D341Med (cell line): ENCODE measurements at places on chromosomes 16 and 17.
A peak's percentile ranks its signal among the peaks of the same experiment; 100 is the strongest.

DNA sequence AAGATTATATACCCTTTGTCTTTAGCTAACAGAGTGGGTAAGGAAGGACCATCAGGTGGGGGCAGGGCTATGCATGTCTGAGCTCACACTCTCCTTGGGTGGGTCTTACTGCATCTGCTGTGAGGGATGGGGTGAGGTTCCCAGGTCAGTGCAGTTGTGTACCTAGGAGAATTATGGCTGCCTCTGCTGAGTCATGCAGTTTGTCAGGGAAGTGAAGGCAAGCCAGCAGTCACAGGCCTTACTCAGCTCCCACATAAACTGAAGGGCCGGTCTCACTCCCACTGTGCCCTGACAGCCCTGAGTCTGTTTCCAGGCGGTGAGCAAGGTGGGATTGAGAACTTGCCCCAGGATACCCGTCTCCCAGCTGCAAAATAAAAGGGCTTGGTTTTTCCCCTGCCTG is 328.6 kb downstream of the MAP2K6 start:
- DNase-seq, result no peak

DNA sequence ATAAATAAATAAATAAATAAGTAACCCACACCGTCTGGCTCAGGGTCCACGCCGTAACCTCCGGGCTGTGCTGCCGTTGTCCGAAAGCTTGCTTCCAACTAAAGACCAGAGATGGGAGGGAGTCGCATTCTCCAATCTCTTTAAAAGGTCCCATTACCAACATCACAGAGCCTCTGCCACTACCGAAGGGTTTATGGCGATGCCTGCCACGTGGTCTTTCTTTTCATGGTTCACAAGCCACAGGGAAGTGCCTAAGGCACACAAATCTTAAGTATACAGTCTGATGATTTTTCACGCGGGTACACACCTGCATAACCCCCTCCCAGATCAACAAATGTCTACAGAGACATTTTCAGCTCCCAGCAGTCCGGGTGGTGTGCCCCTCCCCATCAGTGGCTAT is 1.4 kb downstream of the COTL1 start:
- no peak for DNase-seq

DNA sequence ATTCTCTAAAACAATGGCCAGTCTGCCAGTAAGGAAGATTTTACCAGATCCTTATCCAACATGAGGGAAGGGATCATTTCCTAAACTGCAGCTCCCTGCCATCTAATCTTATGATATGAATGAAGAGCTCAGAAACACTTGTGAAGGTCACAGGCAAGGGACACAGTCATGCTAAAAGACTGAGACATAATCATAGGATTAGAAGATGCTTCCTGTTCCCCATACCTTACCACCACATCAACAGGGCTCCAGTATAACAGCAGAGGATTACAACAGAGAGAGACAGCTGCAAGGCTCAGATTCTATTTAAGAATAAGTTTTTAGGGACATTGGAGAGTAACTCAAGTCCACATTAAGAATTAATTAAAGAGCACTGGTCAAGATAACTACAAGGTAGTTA is 93.3 kb downstream of the BRIP1 start:
- peak; percentile 25 for DNase-seq

DNA sequence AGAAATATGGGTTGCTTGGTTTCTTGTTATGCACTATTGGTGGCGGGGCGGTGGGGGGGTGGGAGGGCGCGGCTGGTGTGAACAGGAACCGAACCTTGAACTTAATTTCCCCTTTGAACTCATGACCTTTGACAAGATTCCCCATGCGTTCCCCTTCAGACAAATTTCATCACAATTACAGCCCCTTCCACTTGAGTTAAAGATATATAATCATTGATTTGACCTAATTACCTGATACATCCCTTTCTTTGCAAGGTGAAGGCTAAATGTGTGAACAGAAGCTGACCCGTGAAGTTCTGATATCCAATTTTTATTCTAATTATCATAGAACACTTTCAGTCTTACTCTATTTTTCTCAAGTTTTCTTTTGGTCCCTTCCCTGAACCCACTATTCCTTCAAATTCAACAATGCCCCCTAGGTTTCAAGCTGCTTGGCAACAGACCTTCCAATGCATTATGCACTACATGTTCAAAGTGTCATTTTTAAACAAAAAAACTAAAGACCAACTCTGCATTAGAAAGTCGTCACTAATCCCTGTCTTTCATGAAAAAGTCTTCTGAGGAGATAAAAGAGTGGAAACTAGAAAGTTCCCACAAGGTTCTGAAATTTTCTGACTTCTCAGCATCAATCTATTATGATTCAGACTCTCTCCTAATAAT is 116.8 kb downstream of the SKAP1 start:
- DNase-seq, result no peak

- DNase-seq, result peak; percentile 50
Observed at GRCh38 chr16:30875871-30876801, 17.7 kb downstream of the BCL7C start.

- no peak for DNase-seq
Observed at GRCh38 chr17:76241204-76241538, 878 bp upstream of the RNF157 start.

- peak; percentile 71 for DNase-seq
Observed at GRCh38 chr17:9002606-9003354, 18.5 kb upstream of the NTN1 start.
